NCI-H1417 (cell line): ENCODE measurements at places on chromosomes 11 and 22.

GRCh38 chr11:76658651-76659650 is 11.6 kb downstream of the LRRC32 start:
- DNase-seq = no peak

DNA sequence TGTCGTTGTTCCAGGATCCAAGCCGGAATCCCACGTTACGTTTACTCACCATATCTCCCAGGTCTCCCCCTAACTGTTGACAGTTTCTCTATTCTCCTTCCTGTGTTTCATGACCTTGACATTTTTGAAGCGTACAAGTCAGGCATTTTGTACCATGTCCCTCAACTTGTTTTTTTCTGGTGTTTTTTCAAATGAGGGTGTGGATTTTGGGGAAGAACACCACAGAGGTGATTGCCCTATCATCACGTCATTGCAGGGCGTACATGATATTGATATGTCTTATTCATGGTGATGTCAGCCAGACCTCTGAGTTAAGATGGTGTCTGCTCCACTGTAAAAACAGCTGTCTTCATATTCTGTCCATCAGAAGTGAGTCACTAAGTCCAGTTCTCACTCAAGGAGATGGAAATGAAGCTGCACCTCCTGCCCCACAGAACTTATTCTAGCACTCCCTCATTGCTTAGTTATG is 28.3 kb upstream of the SOX10 start:
- DNase-seq = no peak

DNA sequence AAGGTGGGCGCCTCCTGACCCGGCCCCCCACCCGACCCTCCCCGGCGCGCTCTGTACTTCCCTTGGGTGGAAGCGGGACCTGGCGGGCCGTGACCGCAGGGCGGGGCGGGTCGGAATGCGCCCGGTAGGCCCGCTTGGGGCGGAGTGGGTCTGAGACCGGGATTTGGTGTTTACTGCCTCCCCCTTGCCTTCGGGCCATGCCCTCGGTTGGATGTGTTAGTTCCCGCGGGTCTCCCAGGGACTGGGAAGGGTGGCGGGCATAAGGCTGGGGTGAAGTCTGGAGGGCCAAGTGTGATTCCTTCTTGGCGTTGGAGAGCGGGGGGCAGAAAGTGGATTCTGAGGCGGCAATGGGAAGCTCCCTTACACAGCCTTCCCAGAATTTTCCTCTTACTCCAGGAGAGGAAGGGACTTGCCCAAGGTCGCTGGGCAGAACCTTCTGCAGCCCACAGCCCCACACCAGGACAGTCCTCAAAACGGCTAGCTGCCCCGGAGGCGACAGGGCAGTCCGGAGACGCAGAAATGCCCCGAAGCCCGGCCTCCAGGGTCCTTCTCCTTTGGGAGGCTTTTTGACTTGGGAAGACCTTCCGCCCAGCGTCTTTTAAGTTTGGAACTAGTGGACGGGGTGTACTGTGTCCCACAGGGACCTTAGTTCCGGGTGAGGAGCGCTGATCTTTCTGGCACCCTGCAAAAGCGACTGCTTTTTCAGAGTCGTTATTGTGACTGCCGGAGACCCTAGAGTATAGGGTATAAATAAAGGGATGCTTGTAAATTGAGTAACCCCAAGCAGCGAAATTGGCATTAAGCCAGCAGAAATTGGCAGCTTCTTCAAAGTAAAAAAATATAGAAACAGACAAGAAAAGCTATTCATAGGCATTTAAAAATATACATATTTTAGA is 647 bp downstream of the SWAP70 start:
- DNase-seq = peak; percentile 65

DNA sequence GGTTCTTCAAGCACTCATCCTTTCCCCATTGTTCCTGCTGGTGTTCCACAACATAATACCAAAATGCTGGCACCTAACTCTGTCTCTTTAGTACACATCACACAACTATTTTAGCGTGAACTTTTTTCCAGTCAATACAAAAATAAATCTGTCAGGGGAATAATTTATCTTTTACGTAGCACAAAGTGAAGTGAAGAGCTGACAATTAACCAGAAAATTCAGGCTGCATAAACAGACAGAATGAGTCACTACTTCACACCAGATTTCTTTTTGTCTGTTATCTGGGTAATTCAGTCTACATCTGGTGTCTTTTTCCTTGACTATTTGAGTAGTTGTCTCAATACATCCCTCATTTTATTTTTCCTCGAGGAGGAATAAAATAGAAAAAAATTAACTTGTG is 7.9 kb upstream of the ETS1 start:
- DNase-seq = peak; percentile 38

DNA sequence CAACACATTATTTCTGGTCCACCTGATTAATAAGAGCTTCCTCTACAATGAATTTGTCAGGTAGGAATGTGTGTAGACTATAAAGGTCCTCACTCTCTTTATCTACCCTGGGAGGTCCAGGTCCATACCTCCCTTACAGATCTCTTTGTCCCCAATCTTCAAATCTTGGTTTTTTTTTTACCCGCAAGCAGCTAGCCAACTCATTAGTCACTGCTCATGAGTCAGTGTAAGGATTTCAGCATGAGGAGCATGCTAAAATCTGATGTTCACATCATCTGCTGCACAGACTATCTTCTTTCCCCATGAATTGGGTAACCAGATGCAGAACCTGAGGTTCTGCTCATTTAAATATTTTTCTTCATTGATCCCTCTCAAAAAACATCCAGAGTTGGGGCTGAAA is 397.0 kb upstream of the ISX start:
- DNase-seq = no peak

DNA sequence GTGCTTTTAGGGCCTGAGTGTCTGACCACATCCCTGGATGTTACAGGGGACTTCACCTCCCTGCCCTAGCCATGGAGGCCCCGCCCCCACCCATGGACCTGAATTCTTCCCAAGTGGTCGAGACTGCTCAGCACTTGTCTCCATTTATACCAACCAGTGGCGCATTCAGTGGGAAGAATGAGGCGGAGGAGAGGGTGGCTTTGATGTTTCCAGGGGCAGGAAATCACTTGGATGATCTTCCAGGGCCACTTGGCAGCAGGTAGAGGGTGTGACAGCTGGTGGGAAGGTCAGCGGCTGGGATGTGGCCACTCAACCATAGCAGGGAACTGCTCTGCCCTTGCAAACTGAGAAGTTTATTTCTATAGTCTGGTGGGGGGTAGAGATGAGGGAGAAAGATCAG is 155.1 kb upstream of the BLID start:
- DNase-seq = peak; percentile 67

DNA sequence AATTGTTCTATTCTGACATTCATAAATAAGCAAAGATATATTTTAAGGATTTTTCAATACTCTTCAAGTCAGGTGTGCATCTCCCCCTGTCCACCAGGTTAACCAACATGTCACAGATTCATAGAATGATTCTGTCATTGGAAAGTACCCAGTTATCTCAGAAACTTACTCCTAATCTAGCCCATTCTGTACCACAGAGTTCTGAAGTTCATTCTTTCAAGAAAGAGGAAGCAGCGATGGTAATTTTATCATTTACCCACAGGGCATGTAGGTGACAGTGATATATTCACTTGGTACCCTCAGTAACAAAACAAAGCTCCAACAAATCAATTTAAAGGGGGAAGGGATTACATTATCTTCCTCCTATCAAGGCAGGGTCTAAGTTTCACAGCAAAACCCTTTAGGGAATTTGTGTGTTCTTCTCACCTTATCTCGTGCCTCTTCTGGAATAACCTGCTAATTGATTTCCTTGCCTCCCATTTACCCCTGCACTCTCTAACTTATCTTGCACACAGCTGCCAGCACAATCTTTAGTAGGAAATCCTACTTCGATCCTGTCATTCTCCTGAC is 19.0 kb upstream of the MPPED2 start:
- no peak for DNase-seq

- peak; percentile 13 for DNase-seq
Observed at GRCh38 chr22:19663286-19663815, 51.0 kb upstream of the SEPTIN5 start.

- no peak for DNase-seq
Observed at GRCh38 chr11:79244241-79244772, 196.5 kb downstream of the TENM4 start.

GRCh38 chr11:69705901-69706787 is 2.3 kb upstream of the FGF19 start:
- DNase-seq = no peak

DNA sequence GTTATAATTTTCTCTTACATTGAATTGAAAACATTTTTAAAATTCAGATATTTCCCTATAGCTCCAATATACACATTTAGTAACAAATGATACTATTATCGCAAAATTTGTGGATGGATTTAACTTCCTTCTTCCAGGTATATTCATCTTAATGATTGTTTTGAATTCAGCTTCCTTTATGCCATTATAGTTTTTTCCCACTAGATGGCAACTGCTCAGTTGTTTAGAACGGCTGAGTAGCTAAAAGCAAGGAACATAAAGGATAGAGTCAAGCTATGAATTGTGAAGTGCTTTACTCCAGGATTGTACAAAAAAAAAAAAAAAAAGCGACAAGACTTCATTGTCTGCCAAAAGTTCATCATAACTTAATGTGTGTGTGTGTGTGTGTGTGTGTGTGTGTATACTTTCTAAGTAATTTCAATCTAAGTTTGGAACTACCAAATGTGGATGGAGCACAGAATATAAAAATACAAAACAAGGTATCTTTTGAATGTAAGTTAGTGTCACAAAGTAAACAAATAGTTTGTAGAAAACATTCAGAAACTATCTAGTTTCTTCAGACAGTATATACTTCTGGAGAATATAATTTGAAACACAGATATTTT is 846.4 kb downstream of the DLG2 start:
- peak; percentile 23 for DNase-seq

DNA sequence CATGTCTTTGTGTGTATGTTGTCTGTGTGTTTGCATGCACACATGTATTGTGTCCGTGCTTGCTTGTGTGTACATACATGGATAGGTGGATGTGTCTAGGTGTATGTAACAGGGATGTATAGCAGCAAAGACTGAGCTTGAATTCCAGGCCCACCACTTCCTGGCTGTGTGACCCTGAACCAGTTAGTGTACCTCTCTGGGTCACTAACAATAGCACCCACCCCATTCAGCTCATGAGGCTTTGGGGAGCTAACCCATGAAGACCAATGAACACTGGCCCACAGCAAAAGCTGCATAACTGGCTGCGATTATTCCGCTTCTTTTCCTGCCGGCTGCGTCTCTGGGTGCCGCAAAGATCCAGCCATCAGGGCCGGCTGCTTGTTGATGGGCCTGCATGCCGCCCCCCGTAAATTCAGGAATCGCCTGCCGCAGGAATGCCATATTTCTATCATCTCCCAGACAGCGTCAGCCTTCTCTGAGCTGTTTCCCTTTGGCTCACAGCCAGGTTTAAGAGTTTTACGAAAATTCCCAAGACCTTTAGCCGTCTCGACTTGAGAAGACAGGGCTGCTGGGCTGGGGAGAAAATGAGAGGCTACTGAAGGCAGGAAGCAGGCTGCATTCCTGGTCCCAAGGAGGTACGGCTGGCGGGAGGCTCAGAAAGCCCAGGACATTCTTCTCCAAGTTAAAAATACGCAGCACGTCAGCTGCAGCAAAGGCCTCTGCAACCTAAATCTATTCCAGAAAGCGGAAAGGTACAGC is 224.6 kb downstream of the MN1 start:
- no peak for DNase-seq

DNA sequence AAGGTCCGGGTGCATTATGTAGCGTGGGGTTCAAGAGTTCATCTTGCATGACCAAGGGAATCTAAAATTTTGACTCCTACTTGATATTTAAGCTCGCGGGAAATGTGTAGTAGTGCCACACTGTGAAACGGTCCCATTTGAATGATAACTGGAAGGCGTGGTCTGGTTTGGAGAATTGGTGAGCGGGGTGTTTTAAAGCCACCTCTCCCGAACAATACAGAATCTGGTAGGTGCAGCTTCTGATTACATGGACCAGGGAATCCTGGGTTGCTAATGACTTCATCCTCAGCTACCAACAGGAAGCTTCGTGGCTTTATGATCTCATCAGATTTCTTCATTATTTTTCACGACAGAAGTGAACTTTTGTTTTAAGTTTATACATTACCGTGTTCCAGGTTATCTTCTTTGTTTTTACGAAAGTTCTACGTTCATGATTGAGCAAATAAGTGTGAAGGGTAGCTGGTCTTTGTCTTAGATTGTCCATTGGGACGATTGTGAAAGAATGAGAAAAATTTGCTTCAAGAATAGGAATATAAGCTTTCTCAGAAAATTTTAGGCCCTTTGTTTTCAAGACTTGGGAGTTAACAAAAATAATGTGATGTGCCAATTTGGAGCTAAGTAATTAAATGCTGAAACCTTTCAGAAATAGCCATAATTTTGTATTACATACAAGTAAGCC is 1.7 kb downstream of the QSER1 start:
- peak; percentile 88 for DNase-seq

- DNase-seq = no peak
Observed at GRCh38 chr22:27474711-27475547, 326.6 kb downstream of the MN1 start.

DNA sequence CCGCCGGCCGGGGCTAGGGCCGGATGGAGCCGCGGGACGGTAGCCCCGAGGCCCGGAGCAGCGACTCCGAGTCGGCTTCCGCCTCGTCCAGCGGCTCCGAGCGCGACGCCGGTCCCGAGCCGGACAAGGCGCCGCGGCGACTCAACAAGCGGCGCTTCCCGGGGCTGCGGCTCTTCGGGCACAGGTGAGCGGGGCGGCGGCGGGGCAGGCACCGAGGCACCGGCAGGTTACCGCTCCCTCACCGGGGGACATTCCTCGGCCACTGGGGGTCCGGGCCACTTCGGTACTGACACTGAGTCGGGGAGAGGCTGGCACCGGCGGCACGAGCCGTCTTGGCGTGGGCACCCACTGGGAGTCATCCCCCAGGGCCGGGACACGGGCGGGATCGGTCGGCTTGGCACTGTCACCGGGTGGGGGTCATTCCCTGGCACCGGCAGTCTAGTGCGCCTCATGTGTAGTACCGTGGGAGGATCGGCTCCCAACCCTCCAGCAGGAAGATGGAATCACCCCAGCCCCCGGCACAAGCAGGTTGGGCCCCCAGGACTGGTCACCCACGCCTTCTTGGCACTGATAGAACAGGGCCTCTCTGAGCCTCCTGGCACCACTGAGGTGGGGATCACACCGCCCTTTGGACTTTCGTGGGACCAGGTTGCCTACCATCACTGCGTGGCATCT is 511 bp downstream of the DGKZ start:
- peak; percentile 57 for DNase-seq

DNA sequence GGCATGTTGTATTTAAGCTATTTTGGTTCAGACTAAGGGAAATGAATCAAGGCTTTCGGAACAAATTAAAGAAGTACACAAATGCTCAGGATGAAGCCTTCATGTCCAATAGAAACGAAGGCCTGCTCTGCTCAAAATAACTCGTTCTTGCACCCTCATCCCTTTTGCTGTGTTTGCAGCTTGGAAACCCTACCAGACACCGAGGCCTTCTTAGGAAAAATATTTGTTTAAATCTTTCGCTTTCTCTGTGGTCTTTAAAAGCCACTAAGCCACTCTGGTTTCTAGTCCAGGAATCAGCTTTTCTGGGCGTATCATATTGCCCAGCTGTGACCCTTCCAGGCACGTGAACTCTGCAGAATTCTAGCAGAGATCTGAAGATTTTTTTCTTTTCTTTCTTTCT is 60.9 kb upstream of the HSPA8 start:
- no peak for DNase-seq
